ENCODE measurements at places on chromosomes 4 and X.

DNA sequence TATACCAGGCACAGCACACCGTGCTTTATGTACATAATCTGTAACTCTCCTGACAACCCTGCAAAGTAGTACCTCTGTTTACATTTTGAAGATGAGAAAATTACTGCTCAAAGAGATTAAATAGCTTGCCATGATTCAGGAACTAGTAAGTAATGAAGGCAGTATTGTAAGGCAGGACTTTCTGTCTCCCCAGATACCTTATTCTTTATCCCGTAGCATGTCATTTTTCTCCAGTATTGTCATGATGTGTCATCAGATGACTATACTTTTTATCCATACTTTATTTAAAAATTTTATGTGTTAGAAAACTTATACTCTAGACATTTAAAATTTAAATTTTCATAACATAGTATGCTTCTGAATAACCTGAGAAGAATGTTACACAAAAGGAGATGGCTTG is 188.3 kb upstream of the NUDT6 start:
- DNase-seq, result no peak

GRCh38 chr4:26307037-26307800 is 13.6 kb upstream of the RBPJ start:
- no peak for DNase-seq

DNA sequence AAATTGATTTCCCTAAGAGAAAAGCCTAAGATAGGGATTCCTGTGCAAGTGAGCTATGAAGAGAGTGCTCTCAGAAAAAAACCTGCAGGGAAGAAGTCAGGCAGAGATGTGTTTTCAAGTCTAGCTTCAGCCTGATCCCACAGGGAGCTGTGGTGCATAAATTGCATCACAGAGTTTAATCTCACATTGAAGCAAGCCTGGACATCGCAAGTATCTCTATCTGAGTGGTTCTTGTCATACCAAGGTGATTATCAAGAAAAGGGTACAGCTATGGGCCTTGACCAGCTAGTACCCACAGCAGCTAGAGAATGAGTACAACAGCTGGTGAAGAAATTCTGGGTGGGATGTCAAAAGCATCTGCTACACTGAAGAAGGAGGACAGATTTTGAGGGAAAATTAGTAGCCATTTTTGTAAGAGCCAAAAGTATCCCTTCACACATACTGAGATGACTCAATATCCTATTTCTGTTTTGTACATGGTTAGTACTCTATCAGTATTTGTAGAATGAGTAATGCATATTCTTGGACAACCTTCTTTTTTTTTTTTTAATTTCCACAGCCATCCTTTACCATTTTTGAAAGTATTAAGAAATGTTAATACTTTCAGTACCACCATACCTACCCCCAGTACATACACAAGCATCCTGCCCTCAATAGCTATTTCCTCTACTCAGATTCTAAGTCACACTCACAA is 708.9 kb downstream of the IL1RAPL1 start:
- DNase-seq, result no peak

DNA sequence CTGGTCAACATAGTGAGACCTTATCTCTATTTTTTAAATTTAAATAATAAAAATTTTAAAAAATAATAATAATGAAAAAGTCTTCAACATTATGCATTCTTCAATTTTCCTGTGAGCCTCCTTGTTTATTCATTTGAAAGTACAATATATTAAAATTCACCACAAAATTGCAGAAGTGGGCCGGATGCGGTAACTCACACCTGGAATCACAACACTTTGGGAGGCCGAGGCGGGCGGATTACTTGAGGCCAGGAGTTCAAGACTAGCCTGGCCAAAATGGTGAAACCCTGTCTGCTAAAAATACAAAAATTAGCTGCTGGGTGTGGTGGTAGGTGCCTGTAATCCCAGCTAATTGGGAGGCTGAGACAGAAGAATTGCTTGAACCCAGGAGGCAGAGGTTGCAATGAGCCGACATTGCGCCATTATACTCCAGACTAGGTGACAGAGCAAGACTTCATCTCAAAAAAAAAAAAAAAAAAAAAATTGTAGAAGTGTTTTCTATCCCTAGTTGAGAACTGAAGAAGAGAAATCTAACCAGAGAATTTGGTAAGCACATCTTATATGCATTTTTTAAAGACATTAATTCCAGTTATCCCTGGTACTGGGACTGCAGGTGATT is 56.9 kb downstream of the RBM47 start:
- no peak for DNase-seq

DNA sequence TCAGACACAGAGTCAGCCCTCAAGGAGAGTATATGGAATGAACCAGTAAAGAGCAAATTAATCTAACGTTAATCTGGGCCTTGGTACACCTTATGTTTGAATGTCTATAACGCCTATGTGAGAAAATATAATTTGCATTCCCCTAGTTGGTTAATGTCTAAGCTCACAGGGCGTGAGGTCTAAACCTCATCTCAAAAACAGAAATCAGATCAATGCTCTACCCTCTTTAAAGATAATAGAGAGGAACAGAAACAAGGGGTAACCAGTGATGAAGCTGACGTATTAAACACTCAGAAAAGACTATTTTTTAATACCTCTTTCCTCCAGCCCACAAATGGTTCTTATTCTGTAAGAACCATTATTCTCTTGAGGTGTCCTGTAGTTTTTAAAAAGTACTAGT is 369.2 kb upstream of the NOCT start:
- no peak for DNase-seq

DNA sequence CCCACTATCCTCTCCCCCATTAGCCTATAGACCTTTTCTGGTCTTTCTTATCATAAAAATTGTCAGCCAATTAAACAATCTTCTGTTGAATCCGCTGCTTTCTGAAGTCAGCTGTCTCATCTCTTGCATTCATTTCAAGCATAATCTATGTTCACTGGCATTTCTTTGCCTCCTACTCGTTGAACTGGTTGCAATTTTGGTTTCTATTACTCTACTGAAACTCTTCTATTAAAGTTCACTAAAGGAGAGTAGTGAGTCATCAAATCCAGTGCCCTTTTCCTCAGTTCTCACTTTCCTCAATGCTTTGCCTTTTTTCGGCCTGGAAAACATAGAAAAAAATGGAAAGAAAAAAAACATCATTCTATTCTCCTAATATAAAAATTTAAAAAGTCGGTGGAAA is 23.9 kb upstream of the CXCL13 start:
- DNase-seq, result no peak

DNA sequence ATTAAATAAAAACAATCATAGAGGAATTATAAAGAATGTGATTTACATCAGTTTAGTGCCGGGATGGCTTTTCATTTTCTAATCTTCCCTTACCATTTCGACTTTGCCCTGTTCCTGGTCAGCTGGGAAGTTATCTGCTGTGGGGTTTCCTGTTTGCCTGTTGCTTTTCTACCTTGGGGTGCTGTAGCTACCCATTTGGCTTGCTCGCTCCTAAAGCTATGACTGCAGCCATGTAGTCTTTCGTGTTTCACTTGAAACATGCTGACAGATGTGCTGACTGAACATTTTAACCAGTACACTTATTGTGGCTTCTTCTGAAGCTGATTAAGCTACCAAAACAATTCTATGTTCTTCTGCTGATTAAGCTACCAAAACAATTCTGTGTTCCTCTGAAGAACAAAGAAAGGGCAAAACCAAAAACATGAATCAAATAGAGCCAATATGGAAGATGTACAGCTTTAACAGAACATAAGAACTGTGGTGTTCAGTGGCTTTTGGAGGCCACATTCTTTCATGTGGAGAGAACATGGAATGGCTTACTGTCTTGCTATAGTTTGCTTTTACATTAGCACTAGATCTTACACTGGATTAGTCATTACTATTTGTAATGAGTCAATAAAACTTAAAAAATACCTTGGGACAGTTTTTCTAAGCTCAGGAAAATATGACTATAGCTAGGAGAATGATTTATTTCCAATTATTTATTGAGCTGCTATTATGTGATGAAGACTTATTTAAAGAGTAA is 440.4 kb downstream of the SPRY1 start:
- no peak for DNase-seq

- no peak for DNase-seq
These were observed 502.9 kb upstream of the PCDH10 start for GRCh38 chr4:132646186-132646585.

DNA sequence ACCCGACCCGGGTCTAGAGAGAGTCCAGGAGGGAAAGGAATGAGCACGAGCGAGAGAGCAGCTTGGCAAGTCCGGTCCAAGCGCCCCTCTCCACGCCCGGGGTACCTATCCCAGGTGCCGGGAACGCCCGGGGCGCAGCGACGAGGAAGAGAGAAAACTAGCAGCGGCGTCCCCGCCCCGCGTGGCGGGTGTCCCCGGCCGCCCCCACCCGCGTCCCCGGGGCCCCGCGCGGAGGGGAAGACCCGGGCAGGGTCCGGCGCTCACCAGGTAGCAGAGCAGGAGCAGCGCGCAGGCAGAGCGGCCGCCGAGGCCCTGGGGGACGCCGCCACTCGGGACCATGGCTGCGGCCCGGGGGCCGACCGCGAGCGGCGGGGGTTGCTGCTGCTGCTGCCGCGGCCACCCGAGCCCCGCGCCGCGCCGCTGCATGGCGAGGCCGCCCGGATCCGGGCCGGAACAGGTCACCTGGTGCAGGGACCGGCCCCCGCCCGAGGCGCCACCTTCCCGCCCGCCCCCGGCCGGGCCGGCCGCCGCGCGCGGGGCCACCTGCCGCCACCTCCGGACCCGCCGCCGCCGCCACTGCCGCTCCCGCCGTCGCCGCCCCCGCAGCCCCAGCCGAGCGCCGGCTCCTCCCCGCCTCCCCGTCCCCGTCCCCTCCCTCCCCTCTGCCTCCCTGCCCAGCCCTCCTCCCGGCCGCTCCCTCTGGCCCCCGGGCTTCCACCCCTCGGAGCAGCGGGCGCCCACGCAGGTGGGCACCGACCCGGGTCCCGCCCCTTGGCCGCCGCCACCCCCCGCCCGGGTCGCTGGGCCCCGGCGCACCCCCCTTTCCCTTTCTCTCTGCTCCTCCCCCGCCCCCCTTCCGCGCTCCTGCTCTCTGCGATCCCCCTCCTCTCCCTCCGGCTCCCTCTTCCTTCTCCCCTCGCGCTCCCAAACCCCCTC is at the start of gene SEL1L3:
Gene SEL1L3 (minus strand): TSS at position 578 of the 936 bp plus-strand sequence. CDS start 152 bp downstream, at position 426.
- DNase-seq, result peak; percentile 54

DNA sequence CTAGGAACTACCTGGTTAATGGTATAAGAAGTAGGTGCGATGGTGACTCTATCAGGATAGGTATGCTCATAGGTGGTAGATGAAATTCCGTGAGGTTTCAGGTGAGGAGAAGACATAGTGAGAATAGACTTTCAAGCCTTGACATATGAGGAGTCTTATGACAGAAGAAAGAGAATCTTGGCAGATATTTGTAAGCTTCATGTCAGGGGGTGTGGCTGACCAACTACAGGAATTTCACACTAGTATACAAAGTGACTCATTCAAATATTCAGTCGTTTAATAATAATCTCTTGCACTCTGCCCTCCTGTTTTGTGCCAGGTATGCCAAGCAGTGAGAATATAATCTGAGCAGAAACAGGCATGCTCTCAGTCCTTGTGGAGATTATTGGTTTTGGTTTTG is 22.8 kb downstream of the PACRGL start:
- DNase-seq, result no peak

DNA sequence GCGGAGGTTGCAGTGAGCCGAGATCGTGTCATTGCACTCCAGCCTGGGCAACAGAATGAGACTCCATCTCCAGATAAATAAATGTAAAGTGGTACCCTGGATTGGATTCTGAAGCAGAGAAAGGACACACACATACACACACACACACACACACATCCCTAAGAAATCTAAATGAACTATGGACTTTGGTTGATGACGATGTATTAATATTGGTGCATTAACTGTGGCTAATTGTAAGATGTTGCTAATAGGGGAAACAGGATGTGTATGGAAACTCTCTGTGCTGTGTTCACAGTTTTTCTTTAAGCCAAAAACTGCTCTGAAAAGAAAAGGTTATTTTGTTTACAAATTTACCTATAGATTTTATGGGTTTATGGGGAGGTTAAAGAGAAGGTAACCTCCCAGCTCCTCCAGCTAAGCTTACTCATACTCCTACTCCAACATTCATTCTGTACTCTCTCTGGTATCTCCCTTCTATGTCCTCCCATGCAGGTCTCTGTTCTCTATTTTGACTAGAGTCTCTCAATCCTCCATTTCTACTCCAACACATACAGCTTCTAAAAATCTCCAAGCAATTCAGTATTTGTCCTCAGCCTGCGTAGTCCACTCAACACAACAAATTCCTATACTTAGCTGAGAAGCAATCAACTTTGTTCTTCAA is 46.5 kb upstream of the RELL1 start:
- no peak for DNase-seq

- no peak for DNase-seq
These were observed at the start of gene IQSEC2 for GRCh38 chrX:53281321-53281822. TSS of gene IQSEC2 (minus strand) at chrX:53281584.

DNA sequence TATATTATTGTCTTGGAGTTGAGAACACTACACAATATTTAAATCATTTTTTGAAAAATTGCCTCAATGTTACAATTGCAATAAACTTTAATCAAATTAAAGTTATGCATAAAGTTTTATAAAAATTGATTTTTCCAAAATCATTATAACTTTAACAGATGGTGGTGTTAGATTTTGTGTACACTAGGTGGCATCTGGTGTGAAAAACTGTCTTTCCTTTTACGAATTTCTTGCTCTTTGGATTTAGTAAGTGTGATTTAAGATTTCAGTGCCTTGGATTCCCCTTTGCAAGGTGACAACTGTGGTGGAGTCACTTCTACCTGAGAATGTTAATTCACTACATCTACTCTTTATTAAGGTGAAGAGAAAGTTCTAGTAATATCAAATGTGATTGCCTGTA is 91.6 kb downstream of the AREG start:
- DNase-seq, result no peak

DNA sequence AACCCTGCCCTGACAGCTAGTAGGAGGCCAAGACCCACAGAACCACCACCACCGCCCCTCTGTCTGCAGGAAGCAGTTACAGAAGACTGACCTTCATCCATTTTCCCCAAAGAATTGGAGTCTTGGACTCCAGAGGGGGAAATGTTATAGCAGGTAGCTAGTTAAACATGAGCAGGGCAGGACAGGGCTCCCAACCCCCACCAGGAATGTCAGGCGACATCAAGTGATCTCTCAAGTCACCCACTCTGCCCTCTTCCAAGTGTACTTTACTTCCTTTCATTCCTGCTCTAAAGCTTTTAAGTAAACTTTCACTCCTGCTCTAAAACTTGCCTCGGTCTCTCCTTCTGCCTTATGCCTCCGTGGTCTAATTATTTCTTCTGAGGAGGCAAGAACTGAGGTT is 17.1 kb upstream of the AADAT start:
- DNase-seq, result no peak

Data from stimulated activated naive B cell treated with anti-CD40 and anti-IgM and Interleukin-4, amounts not matched to agents 10 μg/mL and 1 μg/mL and 100 μg/mL, for 72 hours (primary cell).